Stimulated activated CD8-positive, alpha-beta memory T cell treated with anti-CD3 and anti-CD28 coated beads, Interleukin-7, amount 100 ng/mL, for 48 hours (primary cell): ENCODE measurements at places on chromosomes 7 and 10.

- DNase-seq = no peak
Observed at GRCh38 chr10:93749218-93749799, 8.4 kb upstream of the LGI1 start.

DNA sequence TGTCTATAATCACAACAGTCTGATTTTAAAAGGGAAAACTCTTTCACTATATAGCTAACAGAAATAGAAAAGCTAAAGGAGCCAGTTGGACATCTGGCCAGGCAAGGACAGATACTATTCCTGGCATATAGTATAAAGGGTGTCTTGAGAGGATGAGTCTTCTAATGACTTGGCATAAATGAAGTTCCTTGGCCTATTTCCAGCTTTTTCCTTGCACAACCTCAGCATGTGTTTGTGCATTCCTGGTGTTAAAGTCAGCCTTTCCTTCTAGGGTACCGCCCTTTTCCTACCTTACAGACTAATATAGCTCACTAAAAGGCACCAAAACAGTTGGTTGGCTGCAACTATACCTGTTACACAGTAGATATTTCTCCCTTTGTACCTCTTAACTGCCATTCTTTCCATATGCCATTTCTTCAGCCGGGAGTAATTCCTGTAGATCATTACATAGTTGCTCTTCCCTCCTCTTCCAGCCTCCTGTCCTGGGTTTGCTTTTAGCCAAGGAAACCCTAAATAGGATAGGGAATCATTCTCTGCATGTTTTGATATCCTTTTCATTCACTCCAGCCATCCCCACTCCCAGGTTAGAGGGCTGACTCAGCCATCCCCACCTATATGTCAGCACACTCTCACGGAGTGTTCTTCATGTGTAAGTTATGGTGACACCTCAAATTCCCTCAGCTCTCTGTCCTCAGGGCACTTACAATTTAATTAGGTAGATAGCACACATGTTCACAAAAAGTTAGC lies 102.1 kb upstream of the MDFIC start:
- DNase-seq = no peak

GRCh38 chr7:76272851-76273497 lies 29.5 kb upstream of the HSPB1 start:
- no peak for DNase-seq

DNA sequence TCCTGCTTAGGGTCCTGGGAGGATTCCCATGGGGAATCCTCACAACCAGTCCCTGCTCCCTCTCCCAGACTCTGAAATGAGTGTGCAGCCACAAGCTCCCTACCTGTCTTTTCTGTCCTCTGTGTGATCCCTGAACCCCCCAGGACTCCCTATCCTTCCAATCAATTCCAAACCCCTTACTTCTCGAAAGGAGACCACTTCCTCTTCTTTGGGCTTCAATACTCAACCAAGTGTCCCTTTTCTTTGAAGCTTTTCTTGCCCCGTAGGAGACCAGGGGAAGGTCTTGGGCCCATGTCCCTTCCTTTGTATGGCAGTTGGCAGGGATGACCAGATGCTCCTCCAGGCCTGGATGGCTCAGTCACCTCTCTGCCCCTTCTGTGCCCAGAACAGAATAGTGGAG lies 1.7 kb downstream of the AEBP1 start:
- no peak for DNase-seq

DNA sequence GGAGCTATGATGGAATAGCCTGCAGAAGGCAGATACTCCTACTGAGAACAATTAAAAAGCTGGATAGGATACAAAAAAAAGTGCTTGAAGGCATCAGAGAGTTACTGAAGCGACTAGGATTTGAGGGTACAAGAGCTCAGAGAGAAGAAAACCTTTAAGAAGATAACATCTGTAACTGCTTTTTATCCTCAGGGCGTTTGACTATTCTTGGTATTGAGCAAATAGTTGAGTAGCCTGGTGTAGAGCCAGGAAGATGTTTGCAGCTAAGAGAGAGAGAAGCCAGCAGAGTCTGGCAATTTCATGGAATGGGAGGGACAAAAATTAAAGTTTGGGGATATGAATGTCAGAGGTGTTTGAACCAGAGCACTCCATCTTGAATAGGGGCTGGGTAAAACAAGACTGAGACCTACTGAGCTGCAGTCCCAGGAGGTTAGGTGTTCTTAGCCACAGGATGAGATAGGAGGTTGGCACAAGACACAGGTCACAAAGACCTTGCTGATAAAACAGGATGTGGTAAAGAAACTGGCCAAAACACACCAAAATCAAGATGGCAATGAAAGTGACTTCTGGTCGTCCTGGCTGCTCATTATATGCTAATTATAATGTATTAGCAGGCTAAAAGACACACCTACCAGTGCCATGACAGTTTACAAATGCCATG lies 428.8 kb downstream of the SH2D4B start:
- no peak for DNase-seq

DNA sequence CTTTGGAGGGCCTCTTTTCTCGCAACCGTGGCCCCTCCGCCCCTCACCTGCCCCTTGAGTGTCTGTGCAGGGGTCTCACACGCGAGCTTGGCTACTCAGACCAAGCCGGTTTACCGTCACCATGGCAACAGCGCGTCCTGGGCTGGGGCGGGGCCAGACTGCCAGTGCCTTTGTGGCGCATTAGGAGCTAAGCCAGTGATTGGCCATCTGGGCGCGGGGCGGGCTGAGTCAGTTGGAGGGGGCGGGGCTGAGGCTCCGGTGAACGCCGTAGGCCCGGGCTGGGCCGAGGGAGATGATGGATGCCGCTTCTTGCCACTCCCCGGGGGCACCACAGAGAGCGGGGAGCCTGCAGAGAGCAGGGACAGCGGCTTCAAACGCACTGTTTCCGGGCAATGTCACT lies 48.7 kb upstream of the FXYD4 start:
- peak; percentile 89 for DNase-seq

DNA sequence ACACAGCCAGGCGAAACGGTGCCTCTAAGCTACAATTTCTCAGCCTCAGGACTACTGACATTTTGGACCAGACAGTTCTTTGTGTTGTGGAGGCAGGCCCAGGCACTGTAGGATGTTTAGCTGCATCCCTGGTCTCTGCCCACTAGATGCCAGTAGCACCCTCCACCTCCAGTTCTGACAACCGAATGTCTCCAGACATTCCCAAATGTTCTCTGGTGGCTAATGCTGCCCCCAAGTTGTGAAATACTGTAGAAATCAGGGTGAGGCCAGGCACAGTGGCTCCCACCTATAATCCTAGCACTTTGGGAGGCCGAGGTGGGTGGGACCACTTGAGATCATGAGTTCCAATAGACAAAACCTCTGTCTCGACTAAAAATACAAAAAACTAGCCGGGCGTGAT lies 18.2 kb downstream of the HNRNPF start:
- no peak for DNase-seq
